ENCODE measurements at places on chromosomes 5 and 9.
A peak's percentile ranks its signal among the peaks of the same experiment; 100 is the strongest.

- DNase-seq: no peak
These were observed 212.9 kb downstream of the ARHGEF28 start for GRCh38 chr5:73838901-73839300.

DNA sequence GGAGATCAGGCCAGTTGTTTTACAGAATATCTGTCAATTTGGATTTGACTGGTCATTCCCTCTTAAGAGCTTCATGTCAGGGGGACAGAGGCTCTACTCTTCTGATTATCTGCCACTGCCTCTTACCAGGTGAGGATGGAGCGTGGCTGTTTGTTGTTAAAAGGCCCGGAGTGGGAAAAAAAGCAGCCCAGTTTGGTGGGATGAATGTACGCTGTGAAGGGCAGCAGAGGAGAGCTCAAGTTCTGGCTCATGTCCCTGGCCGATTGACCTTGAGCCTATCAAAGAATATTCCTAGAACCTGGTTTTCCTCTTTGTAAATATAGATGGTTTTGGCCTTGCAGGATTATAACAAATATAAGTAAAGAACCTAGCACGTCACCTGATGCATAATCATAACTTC is 16.3 kb upstream of the SHB start:
- no peak for DNase-seq

GRCh38 chr5:54278036-54278830 is 32.1 kb downstream of the ARL15 start:
- DNase-seq: no peak

GRCh38 chr9:96508227-96508940 is 58.4 kb downstream of the HABP4 start:
- DNase-seq: no peak

GRCh38 chr5:40914835-40915234 is 5.5 kb downstream of the C7 start:
- no peak for DNase-seq

- DNase-seq: no peak
These were observed 814.2 kb upstream of the ZNF608 start for GRCh38 chr5:125560476-125561225.

GRCh38 chr9:136803551-136804508 is 3.9 kb upstream of the RABL6 start:
- no peak for DNase-seq

DNA sequence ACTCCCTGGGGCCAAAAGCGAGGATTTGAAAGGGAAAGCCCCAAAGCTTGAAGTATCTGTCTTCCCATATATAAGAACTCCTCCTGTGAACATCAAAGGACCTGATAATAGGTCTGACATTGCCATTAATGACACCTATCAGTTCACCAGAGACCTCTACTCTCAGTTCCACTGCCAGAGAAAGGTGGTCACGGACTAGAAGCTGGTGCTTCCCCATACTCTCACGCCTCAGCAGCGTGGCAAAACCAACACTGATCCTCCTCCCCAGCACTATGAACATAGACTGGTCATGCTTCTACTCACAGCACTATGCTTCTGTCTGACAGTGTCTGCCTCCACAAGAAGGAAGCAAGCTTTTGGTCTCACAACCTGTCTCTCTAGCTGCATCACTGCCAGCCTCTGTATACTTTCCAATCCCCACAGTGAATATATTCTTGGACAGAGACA is 37.9 kb downstream of the NRG2 start:
- no peak for DNase-seq

DNA sequence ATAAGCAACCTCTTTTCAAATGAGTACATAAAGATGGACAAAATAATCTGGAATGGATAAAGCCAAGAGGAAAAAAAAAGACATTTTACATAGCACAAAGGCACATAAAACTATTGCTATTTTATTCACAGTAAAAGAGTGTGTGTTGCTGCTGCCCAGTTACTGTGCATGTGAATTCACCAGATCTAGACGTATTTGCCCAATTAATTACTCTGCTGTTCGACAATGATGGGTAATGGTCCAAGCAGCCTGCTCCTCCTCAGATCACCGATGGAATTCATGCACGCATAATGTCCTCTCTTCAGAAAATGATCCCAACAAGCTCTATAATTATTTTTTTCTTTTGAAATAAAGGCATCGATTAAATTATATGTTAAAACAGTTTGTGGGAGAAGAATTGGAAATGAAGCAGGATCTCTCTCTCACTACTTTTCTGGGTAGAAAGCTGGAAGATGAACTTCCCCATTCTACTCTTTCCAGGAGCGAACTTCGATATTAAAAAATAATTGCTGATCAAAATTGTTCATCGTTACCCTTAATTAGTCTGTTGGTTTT is 357.4 kb upstream of the CCNH start:
- DNase-seq: no peak

DNA sequence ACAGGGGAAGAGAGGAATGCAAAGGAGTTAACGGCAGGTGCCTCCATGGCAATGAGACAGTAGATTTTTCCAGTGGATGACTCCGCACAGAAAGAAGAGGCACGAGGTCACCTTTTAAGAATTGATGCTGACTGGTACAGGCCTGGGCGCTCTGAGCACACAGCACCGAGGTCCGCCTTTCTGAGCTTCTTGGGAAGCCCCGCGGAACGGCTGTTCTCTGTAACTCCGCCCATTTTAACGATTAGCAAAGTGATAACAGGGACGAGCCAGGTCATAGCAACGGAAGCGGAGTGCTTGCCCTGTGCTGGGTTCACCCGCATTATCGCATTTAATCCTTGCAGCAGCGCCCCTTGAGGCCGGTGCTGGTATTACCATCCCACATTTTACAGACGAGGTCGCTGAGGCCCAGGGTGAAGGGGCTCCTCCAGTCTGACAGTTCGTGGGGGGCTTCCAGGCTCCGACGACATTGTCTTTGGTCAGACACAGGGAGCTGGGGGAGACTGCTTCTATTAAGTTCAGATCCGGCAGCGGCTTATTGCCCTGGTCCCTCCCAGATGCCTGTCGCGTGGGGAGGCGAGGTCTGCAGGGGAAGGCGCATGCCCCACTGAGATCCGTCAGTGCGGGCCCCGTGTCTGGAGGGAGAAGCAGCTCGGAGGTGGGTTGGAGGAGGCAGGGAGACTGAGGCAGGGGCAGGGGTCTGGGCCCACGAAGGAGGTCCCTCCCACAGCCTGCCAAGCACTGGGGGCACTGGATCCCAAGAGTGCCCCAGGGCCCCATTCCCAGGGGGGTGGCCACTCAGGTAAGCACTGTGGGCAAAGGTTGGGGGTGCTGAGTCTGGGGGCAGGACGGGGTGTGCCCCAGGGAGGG is 22.3 kb upstream of the HMCN2 start:
- DNase-seq: peak; percentile 64

GRCh38 chr9:86434039-86434726 is 80.0 kb upstream of the TUT7 start:
- no peak for DNase-seq

DNA sequence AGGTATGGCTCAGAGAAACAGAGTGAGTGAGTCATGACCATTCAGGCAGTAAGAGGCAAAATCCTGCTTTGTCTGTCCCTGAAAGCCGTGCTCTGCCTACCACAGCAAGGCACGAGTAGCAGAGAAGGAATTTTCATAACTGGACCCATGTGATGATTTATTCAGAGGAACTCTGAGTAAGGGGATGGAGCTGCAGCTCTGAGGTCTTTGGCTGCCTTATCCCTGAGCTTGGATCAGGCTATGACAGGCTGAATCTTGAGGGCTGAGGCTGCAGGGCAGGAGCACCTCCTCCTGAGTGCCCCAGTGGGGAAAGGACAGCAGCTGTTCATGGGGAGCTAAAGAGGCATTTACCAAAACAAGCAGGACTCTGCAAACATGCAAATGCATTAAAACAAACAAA is 183.4 kb downstream of the PAPPA start:
- DNase-seq: no peak

DNA sequence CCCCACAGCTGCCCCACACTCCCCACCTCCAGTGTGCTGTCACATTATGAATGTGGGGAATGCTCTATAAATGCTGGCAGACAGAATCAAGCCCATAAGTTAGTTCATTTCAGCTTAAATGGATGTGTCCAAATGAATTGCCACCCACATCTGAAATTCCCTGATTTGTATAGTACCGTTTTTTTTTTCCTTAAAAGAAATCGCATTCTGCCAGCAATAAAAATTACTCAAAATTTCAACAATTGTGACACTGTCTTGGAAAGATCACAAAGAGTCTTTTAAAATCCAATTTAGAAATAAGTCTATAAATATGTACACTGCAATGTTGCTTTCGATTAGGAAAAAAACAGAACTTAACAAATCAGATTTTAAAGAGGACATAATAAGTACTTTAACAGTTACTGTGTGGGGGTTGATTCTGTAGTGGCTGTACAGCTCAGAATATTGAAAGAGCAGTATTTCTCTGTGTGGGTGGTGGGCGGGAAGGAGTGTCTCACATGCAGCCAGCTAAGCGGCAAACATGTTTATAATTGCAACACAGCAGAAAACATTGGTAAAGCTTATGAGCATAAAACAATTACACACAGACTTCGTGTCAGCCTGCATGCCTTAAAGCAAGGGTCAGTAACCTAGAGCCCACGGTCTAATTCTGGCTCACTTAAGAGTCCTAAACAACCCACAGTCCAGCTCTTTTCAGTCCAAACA is 24.9 kb upstream of the CSNK1G3 start:
- no peak for DNase-seq

- DNase-seq: no peak
These were observed 893.9 kb upstream of the DMAC1 start for GRCh38 chr9:8693464-8693863.

- no peak for DNase-seq
These were observed 25.7 kb downstream of the DPYSL3 start for GRCh38 chr5:147483961-147484707.

DNA sequence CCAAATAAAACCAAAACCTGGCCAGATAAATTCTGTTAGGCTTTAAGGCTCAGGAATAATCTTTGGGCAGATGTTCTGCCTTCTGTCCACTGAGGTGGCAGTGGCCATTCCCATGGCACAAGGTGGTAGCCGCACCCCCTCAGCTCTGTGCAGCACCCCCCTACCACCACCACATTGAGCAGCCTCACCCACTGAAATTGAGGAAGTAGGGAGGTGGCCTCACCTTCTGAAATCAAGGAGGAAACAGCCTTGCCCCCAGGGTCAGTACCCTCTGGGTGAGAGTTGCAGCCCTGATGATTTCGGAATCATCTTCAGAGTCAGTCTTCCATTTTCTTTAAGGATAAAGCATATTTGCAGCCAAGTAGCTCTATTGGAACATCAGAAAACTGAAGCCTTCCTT is 204.8 kb upstream of the PIK3R1 start:
- DNase-seq: no peak

DNA sequence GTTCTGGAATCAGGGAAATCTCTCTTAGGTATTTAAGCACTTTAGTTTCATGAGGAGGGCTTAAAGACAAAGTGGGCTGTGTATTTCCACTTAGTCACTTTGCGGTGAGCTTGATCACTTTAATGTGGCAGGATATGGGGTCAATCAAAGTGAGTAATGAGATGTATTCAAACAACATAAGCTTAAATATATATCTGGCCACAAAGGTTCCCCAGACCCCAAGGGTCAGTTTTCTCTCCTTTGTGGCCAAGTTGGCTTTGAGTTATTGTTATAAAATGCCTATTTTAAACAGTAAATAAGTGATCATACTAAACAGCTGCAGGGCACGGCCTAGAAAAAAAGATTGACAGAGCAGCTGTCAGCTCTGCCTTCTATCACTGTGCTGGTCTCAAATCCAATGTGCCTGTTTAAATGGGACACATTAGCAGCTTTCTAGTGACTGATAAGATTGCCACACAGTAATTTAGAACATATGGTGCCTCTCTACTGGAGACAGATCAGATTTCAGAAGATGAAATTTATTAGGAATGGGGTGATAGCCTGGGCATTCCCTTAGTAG is 363.9 kb downstream of the AGTPBP1 start:
- no peak for DNase-seq

DNA sequence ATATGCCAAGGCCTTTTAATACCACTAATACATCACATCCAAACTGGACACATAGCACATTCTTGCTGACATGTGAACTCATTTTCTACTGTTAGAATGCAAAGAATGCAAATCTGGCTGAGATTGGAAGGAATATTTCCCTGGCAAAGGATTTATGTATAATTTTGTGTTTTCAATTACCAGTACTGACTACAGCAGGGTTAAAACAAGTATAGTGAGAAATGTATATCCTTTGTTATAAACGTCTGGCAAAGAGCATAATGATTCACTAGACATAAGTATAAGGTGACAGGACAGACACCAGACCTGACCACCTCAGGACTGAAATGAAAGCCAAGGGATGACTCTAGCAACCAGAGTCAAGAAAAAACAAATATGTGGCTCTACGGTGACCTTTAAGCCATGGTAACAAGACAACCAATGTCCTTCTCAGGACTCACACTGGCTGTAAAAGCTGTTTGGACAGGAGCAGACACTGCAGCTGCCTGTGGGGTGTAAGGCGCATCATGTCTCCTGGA is 95.0 kb downstream of the MRPS27 start:
- DNase-seq: no peak

- DNase-seq: no peak
These were observed 41.9 kb upstream of the SAP30L start for GRCh38 chr5:154403776-154404387.

GRCh38 chr5:7391814-7392692 is 3.9 kb upstream of the ADCY2 start:
- no peak for DNase-seq

DNA sequence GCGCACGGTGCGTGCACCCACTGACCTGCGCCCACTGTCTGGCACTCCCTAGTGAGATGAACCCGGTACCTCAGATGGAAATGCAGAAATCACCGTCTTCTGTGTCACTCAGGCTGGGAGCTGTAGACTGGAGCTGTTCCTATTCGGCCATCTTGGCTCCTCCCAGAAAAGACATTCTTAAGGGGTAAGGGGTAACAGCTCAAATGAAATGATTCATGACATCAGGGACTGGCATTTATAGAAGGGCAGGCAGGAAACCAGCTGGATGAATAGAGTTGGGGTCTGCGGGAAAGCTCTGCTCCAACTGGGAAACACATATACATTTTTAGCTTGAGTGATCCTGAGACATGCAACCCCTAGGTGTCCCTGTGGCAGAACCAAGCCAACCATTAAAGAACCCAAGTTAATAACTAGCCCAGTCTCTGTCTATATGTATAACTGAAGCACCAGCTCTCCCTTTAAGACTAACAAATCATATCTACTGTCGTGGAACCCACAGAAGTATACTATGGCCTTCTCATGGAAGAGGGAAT is 119.3 kb downstream of the LMNB1 start:
- no peak for DNase-seq

DNA sequence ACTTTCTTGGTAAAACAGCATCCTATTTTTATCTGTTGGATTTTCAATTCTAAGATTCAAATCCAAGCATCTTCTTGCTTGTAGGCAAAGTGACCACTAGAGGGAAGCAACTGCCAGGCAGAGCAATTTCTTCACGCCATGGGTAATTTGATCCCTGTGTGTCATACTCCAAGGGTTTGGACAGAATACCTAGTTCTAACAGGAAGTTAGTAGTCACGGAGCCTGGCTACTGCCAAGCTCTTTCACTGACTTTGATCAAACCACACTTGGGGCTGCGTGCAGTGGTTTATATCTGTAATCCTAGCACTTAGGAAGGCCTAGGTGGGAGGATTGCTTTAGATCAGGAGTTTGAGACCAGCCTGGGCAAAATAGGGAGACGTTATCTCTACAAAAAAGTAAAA is 473.6 kb upstream of the TNC start:
- no peak for DNase-seq
